Peyer's patch (tissue), 4 donors: ENCODE measurements at places on chromosomes 2 and 18.

DNA sequence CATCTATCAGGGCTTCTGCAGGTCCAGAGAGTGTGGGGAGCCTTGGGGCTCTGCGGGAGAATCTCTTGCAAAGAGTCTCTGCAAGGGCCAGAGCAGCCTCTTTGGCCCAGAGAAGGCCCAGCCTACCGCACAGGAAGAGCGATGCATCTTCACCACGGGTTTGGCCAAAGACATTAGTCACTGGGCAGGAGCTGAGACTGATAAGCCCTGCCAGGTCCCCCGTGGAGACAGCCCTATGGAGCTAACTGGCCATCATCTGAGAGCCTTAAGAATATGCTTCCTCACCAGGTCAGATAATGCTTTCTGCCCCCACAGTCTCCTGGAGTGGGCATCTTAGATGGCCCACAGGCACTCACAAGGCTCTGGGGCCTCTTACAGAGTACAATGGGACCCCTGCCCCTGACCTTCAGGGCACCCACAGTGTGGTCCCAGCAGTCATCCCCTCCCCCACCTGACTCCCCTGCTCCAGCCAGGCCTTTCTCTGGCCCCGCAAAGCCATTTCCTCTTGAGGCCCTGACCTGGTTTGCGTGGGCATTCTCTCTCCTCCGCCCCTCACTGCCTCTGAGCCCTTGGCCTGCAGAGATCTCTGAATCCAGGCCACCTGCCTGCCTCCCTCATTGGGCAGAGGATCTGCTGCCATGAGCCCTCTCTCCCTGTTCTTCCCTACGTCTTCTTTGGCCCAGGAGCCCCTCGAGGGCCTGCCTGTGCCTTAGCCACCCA, 31.9 kb upstream of the MAPRE3 start:
- no peak for DNase-seq

DNA sequence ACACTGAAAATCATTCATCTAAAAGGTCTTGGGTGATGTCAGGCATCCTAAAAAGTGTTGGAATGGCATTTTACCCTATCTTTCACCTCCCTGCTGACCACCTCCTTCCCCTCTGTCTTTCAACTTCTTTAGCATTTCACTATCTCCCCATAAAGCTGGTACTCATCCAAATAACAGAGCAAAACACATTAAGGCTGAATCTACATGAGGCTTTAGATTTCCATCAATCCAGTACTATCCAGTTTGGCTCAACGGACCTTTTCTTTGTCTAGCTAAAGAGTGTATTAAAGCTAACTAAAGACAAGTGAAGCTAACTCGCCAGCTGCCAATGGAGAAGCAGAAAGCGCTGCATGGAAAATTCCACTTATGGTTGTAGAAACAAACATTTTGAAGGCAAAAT, 122.5 kb upstream of the NCKAP5 start:
- no peak for DNase-seq

- DNase-seq, result no peak
Observed at GRCh38 chr2:190674966-190675650, 26.2 kb downstream of the NAB1 start.

DNA sequence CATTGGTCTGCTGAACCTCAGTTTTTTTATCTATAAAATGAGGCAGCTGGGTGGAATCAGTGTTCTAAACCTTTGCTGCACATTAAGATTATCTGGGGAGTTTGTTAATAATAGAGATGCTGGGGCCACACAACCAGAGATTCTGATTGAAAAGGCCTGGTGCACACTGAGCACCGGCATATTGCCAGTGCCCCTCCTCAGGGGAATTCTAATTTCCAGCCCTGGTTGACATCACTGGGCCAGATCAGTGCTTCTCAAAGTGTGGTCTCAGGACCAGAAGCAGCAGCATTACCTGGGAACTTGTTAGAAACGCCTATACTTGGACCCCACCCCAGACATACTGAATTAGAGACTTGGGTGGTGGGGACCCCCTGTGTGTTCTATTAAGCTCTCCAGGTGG, 112.5 kb downstream of the SETBP1 start:
- DNase-seq, result no peak

GRCh38 chr2:217065012-217065290, 205.1 kb upstream of the TNP1 start:
- DNase-seq, result no peak
